ENCODE measurements at places on chromosomes 2 and 18. TPM values are rescaled to one million over a fixed set of nuclear protein-coding genes. Genes with fewer than 3 reads are reported as not detected.
A peak's percentile ranks its signal among the peaks of the same experiment; 100 is the strongest.

RAB6C gene
- not detected for total RNA-seq

- no peak for DNase-seq
Observed at GRCh38 chr18:12242658-12243260, 11.4 kb upstream of the CIDEA start.

- no peak for DNase-seq
Observed at GRCh38 chr2:168577885-168578284, 121.8 kb downstream of the CERS6 start.

KCNG2 gene
- not detected for total RNA-seq

- DNase-seq, result no peak
Observed at GRCh38 chr18:33870059-33870458, 292.0 kb downstream of the ASXL3 start.

SERPINB13 gene
- total RNA-seq, result not detected

- DNase-seq, result no peak
Observed at GRCh38 chr18:34128436-34128835, 96.3 kb downstream of the NOL4 start.

DNA sequence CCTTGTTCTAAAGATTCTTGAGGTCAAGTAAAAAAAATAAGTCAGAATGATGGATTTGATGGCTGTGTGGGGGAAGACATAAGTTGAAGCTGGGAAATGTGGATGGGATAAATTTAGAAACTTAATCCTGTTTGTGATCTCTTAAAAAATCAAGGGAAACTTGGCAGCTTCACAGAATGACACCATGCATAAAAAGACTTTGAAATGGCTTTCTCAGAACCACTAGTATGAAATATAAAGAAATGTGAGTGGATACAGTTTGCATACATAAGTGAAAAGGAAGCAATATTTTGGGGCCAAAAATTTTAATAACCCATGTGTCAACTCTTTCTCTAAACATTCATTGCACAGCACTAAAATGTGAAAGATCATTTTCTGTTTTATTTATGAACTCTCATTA is 21.7 kb downstream of the CDH19 start:
- DNase-seq, result no peak

G6PC2 gene
- not detected for total RNA-seq

DNA sequence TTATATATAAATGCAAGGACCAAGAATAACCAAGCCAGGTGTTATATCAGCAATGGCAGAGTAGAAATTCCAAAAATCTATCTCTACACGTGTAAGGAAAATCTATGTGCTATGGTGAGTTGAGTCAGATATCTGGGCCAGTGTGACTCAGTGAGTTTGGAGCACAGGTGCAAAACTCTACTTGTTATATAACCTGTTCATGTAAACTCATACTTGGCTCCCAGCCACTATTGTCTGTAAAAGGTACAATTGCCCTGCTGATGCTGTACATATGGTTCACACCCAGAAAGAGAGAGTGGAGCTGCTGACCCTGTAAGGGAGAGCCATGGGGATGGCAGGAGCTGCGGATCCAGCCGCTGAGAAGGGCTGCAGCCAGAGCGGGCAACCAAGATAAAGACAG is 112.0 kb downstream of the TRABD2A start:
- DNase-seq, result no peak

- no peak for DNase-seq
Observed at GRCh38 chr2:223090540-223091235, 38.7 kb downstream of the KCNE4 start.

- DNase-seq, result no peak
Observed at GRCh38 chr2:146392186-146392585, 1452.6 kb upstream of the ACVR2A start.

- DNase-seq, result no peak
Observed at GRCh38 chr2:59968441-59968840, 585.0 kb downstream of the BCL11A start.

ASPRV1 gene
- 1.4 TPM for total RNA-seq

GRCh38 chr2:121033461-121033996 is 251.5 kb downstream of the TFCP2L1 start:
- no peak for DNase-seq

GRCh38 chr2:40285391-40285790 is 166.5 kb downstream of the SLC8A1 start:
- no peak for DNase-seq

GRCh38 chr2:127609031-127609751 is 36.8 kb upstream of the GPR17 start:
- peak; percentile 52 for DNase-seq

DNA sequence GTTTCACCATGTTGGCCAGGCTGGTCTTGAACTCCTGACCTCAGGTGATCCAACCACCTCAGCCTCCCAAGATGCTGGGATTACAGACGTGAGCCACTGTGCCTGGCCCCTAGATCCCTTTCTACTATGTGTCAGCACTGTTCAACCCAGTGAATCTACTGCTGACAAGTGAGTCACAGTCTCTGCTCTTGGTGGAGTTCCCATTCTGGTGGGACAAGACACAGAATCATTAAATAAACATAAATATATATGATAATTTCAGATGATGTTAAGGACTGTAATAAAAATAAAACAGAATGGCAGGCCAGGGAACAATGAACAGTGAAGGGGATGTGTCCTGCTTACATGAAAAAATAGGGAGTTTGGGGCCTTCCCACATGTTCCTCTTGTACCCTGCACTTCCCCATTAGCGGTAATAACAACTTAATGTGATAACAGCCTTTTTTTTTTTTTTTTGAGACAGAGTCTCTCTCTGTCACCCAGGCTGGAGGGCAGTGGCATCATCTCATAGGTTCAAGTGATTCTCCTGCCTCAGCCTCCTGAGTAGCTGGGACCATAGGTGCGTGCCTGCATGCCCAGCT is 112.2 kb downstream of the CPO start:
- no peak for DNase-seq

GRCh38 chr2:71712158-71712818 is 258.9 kb downstream of the DYSF start:
- DNase-seq, result peak; percentile 53

DNA sequence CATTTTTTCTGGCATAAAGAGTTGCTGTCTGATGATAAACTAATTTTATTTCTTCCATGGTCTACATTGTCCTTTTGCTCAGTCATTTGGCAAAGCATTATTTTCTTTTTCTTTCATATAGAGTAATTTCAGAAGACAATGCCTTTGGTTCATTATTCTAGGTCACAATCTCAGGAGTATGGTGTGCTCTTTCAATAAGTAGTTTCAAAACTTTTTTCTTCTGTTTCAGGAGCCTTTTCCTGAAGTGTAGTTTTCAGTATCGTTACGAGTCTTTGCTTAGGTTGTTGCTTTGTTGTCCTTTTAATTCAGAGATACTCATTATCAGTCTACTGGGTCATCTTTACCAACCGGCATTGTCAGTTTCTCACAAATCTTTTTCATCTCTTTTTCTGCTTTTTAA is 100.4 kb upstream of the GPC1 start:
- no peak for DNase-seq

DNA sequence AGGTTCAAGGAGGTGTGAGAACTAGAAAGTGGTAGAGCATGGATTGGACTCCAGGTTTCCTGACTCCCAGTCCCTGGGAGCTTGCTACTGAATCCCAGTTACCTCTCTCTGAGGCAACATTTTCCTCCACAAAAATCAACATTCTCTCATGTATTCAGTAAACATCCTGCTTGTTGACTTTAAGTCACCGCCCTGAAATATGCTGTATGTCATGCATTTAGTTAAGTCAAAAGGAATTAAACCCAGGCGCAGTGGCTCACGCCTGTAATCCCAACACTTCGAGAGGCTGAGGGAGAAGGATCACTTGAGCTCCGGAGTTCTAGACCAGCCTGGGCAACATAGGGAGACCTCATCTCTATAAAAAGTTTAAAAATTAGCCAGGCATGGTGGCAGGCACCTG is 3.8 kb downstream of the MATN3 start:
- DNase-seq, result no peak

GRCh38 chr2:129056959-129057317 is 738.3 kb upstream of the HS6ST1 start:
- no peak for DNase-seq

DNA sequence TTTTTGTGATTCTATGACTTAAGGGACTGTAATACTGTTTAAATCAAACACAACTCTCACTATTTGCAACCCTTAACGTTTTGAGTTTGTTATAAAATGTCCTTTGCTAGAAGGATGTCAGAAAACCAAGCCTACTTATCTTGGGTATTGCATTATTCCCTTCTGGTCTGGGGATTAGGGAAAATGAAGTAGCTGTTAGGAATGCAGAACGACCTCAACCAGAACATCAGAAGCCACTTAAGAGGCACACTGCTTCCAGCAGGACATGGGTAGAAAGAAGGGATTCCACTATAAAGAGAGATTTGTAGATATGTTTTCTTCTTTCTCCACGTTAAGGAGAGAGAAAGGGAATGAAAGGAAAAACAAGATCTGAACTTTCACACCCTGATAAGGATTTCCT is 101.2 kb downstream of the SETBP1 start:
- no peak for DNase-seq

GRCh38 chr18:11114653-11115052 is 34.7 kb downstream of the PIEZO2 start:
- DNase-seq, result no peak

DNA sequence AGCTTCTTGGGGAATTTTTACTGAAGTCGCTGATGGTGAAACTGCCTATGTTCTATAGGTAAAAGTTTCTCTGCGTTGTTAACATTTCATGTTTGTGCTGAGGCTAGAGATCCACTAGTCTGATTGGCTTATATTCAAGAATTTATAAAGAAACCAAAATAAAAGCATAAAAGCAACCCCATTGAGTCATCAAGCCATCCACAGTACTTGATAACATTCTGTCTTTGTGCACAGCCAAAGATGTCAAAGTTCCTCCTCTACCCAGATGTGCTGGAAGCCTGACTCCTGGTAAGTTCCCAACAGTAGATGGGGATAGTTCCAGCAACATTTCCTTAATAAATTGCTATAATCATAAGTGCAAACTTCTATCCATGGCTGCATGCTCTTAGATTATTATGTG is 107.8 kb downstream of the TANC1 start:
- no peak for DNase-seq

DNA sequence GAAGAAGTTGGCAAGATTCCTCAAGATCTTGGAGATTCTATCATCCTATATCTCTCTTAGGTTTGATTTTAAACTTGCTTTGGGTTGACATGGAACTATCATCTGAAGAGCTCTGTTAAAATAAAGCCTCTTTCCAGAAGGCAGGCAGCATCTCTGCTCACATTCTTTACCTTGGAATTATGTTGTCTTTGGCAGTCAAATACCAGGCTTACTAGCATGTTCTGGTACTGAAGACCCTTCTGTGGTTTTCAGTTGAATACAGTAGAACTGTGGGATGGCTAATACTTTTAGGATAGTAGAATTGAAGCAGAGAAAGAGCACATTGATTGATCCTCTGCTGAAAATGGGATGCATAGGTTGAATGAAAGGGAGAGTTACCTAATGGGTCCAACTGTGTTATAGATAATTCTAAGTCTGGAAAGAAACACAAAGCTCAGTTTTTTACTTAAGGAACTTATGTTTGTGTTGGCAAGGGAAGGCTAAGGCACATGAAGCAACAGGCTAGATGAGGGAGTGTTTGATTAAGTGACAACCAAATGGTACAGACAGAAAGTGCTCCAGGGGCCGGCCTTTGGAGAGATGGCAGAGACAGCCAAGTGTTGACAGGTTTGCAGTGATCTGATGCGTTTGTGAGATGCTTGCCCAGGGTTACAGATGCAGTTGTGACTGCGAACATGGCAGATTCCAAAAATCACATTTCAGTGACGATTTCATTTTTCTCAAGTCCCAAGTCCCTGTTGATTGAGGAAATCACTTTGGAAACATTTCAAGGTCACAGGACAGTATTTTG is 397.9 kb downstream of the MEIS1 start:
- no peak for DNase-seq

DNA sequence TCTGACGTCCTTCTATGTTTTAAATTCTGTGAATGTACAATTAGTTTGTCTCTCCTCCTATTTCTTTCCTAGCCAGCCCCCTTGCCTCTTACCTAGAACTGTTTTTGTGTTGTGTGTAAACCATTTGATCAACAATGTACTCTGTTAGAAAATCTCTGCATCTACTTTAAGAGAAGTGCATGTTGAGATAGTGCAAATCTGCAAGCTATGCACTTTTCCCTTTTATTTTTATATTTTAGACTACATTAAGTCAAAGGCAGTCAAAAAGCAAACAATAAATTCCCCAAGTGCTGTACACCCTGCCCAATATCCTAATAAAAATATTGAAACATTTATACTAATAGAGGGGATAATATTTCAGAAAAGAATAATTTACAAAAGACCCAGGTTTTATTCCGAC is 13.7 kb downstream of the LYPD6 start:
- DNase-seq, result no peak

DNA sequence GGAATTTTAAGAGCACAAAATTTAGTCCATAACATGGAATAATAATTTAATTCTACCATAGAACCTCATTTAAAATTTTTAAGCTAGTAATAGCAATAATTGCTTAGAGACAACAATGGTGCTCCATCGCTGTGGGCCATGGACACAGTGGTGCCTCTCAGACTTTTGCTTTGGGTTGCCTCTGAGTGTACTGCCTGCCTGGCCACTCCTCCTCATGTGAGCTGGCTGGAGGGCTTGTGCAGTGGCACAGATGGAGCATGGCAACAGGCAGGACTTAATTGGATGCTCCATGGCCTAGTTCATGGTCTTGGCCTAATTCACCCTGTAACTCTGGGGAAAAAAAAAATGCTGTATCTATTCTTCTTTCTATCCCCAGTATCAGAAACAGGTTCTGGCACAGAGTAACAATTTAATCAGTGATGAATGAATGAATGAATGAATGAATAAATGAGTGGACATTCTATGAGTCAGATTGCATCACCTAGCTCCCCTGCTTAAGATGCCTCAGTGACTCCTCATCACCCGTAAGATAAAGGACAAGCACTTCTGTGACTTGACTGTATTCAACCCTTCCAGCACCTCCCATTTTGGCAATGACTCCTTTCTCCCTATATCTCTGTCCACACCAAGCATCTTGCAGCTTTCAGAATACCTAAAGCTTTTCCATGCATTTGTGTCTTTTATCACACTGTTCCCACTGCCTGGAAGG is 211.8 kb upstream of the SLC14A2 start:
- DNase-seq, result no peak

NDC80 gene
- not detected for total RNA-seq

DNA sequence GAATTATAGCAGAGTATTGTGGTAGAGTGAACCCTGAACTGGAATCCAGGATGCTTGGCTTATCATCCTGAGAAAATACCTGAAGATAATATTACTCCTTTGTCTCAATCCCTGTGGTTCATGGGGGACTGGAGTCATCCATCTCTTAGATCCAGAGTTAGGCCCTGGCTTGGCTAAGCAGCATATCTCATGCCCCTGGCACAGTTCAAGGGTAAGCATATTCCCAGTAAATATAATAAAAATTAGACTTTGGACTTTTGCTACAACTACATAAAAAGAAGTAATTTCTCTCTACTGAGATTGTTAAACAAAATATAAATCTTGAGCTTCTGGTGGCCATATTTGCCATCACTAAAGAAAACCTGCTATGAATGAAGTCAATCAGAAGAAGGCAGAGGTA is 47.7 kb upstream of the STK39 start:
- DNase-seq, result no peak

DNA sequence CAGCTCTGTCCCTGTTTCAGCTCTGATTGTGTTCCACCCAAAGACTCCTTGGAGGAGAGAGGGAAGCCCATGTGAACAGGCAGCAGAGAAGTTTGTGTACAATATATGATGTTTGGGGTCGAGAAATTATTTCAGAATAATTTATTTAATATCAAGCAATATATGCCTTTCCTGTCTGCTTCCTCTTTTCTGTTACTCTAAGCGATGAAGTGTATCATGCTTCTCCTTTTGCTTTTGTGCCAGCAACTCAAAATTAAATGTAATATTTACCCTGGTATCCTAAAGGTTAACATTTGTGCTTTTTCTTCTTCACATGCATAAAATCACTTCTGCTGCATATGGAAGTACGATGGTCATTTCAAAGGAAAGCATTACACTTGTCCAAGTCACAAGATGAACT is 2.4 kb upstream of the NTSR2 start:
- no peak for DNase-seq

SAP130 gene
- 5.8 TPM for total RNA-seq
